Head of caudate nucleus (tissue), 42 donors: ENCODE measurements at places on chromosomes 7 and 10.

DNA sequence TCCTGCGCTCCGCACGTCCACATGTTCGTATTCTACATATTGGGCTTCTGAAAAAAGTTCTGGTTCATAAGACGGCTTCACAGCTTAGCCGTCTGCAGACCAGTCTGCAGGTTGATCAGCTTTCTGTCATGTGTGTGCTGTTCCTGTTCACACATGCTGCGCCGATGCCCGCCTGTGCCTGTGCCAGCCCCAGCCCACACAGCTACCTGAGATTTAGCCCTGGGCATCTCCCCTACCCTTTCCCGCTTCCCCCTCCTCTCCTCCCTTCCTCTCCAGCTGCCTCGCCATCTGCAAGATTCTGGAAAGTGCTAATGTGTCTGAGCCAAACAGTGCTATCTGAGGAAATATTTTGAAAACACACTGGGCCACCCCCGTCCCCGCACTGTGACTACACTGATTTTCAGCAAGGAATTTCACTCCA lies 7.1 kb downstream of the CHST3 start:
- DNase-seq = no peak

DNA sequence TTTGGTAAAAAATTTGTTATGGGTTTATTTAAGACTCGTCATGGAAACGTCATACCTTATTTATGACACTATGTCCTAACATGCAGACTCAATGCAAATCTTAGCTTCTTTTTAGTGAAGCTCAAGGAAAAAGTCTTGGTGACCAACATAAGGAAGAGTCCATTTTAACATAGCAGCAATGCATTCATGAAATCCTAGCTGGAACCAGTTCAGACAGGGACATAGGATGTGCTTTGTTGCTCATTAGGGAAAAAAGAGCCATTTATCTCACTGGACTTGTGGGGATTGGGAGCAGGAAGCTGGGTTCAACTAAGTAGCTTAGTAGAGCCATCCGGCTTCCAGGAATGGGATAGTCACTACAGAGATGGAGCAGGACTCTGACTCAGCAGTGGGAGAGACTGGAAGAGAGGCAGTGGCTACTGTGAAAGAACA lies 100.7 kb upstream of the DKK1 start:
- DNase-seq = no peak

DNA sequence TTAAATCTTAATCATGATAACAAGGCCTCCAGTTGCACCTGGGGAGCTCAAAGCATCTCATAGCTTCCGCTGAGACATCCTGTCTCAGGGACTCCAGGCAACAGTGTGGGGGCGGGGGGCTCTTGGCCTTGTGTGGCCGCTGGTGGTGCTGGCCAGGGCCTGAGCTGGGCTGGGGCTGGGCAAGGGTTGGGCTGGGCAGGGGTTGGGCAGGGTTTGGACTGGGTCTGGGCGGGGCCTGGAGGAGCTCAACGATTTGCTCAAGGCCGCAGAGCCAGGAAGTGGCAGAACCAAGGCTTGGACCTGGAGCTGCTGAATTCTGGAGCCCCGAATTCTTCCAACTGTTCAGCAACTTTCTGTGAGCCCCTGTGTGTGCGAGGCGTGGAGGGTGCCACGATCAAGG lies 37.9 kb upstream of the PSMG3 start:
- no peak for DNase-seq

GRCh38 chr10:52658112-52658511 lies 114.5 kb downstream of the MBL2 start:
- no peak for DNase-seq

GRCh38 chr10:54983255-54983654 lies 182.2 kb upstream of the PCDH15 start:
- DNase-seq = no peak

- DNase-seq = no peak
Measured at GRCh38 chr10:49781247-49781646, 19.1 kb upstream of the OGDHL start.

DNA sequence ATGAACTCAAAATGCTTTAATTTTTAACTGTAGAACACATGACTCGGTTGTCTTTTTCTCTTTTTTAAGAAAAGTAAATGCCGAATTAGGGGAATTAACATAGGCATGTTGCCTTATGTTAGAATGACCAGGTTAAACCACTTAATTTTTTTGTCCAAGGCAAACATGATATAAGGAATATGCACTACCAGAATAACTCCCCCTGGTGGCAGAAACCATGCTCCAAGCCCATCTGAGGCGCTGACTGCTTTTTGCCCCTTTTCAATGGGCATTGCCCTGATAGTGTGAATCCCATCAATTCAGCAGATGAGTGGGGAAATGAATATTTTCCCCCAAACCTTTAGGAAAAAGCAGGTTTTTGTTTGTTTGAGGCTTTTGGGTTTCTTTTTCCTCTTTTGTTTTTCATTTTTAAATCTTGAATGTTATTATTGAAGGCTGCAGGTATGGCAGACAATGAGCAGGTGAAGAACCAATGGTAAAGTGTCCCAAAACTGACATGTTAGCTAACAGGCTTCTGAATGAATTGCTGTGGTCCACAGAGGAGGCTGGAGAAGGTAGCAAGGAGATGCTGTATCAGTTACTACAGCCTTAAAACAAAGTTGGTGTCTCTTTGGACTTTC lies 284.3 kb downstream of the SORCS3 start:
- peak; percentile 60 for DNase-seq

DNA sequence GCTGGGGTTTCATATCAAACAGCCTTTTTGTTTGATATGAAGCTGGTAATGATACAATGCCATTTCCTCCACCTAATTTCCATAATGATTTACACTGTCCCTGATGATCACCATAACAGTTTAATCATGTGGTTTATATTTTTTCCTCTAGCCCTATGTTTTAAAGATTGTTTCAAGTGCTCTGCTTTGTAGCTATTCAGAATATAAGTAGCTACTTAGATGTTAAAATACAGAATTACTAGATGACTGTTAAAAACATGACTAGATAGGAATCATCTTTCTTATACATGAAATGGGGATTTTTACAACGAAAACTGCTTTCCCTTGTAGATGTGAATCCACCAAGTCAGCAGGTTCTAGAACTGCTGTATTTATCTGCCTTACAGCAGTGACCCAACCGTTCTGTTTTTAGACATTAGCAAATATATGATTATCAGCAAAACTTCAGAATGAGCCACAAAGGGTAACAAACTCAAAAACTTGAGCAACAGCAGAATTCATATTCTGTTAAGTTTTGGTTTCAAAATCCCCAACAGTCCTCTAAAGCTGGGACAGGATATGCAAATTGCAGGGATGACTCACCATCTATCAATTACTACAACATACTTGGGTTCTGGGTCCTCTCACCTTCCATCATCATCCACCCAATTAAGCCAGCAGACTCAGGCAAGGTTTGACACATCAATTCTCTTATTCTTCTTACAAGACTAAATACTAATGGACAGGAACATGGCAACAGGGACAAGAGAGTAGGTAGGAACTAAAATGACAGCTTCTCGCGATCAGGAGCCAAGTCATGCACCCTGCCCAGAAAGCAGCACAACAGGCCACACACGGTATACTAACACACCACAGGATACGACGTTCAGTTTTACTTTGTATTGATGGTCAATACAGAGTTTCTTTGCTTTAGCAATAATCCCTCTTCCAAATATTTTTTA lies 83.9 kb downstream of the PIP4K2A start:
- DNase-seq = no peak

GRCh38 chr7:25031007-25031406 lies 51.0 kb upstream of the OSBPL3 start:
- no peak for DNase-seq

DNA sequence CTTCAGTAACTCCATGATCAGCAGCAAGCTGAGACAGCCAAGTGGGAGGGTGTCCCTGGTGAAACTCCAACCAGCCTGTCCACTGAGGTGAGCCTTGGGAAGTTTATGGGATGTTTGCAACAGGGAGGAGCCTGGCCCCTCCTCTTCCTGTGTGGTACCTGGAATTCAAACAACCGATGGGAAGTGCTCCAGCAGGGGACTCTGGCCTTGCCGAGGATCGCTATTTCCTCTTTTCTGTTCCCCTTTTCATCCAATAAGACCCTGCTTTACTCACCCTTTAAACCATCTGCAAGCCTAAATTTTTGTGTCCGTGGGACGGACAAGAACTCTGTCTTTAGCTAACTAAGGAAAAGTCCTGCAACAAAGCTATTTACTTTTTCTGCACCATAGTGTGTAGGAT lies 491.1 kb upstream of the ZMIZ1 start:
- DNase-seq = no peak

DNA sequence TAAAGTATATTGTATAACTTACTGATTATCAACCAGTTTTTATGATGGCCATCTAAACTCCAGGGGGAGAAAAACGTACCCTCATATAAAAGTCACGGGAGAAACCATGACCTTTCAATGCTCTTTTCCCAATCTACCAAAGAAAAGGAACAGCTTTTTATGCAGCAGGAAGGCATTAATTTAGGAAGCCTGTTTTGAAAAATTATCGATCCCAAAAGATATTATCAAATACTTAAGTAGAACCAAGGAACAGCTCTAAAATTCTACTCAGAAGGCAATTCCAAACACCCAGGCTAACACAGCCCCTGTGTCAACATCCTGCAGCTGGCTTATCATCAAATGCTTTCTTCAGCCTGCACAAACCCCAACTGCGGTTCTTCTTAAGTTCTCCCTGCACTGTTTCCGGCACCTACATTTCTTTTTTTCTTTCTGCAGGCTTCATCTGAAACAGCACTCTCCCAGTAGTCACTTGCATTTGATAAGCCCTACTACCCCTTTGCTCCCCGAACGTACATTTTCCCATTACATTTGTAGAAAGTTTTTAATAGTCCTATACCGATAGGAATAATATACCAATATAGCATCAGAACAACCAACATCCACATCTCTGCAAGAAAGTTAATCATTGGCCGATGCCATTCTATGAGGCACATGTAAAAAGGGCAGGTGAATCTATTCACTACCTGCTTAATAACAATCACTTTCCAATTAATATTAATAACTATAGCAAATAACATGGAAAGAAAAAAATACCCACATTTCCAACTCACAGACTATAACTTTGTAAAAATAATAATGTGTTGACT lies 47.9 kb downstream of the PIP4K2A start:
- no peak for DNase-seq

GRCh38 chr10:130960531-130960930 lies 351.0 kb downstream of the TCERG1L start:
- DNase-seq = no peak

DNA sequence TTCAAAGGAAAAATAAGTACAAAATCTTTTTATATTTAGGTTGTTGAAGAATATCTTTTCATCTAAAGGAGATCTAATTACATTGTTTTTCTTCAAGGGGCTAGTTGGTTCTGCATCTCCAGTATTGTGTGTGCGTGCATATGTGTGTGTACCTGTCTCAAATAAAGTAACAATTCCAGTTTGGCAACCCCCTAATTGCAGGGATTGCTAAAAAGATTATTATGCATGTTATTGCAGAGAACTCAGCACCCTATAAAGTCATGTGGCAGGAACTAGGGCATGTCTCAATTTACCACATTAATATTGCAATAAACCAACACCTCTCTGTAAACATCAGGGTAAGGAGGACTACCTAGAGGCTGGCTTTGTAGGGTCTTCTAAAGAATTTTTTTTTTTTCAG lies 37.0 kb downstream of the MRPS33 start:
- no peak for DNase-seq

GRCh38 chr7:151759591-151760042 lies 117.3 kb downstream of the PRKAG2 start:
- peak; percentile 60 for DNase-seq
